ENCODE measurements at places on chromosomes 6 and 20.
A peak's percentile ranks its signal among the peaks of the same experiment; 100 is the strongest.

GRCh38 chr6:26312096-26312463, 52.9 kb upstream of the BTN3A2 start:
- no peak for DNase-seq

GRCh38 chr20:52434041-52434425, 242.5 kb upstream of the ZFP64 start:
- no peak for DNase-seq

DNA sequence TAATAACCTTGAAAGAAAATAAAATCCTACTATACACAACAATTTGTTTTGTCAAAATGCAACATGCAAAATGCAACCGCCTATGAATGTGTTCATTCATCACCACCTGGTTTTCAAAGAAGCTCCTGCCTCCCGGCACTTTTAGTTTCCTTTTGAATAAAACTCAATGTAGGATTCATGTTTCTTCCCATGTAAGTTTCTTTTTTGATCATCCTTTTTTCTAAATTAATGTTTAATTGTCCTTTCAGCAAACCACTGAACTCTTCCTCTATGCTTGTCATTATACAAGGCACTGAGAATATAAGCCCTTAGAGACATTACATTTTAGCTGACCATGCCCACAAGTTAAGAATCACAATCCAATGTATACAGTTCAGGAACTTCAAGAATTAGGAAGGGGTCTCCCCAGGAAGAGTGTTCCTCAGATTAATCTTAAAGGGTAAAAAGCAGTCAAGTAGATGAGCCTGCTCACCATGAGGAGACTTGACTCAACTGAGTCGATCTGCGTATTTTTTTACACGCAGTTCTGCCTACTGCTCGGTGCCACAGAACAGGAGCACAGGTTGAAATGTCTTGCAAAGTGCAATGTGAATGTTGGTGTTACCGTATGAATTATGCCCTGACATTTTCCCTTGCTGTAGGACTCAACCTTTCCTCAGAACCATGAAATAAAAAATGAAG, 7.2 kb upstream of the THEMIS start:
- no peak for DNase-seq

DNA sequence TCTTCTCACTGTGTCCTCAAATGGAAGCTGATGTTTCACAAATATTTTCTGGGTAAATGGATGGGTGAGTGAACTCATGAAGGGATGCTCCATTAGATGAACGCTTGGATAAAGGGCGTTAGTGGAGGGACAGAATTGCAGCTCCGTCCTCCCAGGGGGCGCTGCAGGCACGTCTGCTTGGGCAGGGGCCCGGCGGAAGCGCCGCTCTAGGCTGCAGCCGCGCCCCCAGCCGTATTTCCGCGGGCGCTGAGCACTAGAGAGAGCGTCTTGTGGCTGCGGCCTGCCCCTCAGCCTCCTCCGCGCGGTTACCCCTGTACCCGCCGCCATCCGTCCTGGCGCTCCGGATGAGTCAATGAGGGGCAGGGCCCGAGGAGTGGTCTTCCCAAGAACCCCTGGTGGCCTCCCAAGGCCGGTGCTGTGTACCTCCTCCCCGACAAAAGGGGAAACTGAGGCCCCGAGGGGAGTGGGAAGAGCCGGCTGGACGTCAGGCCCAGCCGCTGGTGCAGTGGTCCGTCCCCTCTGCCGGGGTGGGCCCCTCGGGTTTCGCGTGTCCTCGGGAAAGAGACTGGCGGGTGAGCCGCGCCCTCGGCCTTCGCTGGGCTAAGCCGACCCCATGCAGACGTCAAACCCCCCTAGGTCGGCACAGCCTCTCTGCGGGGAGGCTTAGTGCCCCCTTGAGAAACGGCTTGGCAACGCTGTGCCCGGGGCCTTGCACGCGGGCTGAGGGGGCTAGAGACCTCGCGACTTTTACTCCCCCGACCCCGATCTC, 11.5 kb upstream of the SNHG17 start:
- peak; percentile 85 for DNase-seq

DNA sequence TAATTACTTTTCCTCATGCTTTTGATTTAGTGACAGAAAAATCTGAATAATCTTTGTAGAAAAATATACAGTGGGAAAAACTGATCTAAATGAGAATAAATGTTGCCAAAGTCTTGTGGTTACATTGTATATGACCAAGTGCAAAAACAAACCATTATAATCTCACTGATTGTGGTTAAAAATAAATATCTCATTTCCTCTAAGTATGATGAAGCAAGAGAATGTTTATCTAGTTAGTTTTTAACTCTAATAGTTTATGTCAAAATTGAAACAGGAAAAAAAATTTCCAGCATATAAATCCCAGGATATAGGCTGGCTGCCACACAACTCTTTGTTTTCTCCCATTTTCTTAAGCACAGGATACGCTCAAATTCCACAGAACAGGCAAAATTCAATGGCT, 392.7 kb upstream of the ID4 start:
- no peak for DNase-seq

DNA sequence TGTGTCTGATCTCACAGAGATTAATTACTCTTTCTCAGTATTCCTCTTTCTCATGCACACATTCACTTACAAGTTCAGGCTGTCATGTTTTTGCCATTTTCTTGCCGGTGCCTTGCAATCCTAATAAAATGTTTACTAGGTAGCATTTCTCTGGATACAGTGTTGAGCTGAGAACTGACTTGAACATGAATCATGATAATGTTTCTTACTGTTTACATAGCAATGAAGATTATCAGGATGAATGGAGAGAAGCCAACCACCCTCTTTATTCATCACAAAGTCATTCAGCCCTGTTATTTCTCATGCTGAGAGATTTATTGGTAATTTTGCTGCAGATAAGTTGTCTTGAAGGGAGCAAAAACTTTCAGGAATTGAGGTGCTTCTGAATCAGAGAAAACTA, 185.5 kb upstream of the ECI2 start:
- no peak for DNase-seq

DNA sequence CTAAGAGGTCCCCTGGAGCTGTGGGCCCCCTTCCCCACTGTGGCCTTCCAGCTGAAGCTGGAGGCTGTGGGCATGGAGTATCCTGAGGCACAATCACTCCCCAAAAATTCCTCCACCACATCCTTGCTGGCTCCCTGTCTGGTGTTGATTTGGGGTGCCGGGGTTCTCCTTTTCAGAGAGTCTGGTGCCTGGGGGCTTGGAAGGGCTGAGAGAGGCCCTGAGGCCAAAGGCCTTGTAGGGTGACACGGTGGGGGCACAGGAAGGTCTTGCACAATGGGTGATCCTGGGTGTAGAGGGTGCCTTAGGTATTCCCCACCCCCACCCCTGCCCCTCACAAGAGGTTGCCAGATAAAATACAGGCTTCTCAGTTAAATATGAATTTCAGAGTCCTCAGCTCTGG, 33.2 kb upstream of the VEGFA start:
- DNase-seq = no peak

DNA sequence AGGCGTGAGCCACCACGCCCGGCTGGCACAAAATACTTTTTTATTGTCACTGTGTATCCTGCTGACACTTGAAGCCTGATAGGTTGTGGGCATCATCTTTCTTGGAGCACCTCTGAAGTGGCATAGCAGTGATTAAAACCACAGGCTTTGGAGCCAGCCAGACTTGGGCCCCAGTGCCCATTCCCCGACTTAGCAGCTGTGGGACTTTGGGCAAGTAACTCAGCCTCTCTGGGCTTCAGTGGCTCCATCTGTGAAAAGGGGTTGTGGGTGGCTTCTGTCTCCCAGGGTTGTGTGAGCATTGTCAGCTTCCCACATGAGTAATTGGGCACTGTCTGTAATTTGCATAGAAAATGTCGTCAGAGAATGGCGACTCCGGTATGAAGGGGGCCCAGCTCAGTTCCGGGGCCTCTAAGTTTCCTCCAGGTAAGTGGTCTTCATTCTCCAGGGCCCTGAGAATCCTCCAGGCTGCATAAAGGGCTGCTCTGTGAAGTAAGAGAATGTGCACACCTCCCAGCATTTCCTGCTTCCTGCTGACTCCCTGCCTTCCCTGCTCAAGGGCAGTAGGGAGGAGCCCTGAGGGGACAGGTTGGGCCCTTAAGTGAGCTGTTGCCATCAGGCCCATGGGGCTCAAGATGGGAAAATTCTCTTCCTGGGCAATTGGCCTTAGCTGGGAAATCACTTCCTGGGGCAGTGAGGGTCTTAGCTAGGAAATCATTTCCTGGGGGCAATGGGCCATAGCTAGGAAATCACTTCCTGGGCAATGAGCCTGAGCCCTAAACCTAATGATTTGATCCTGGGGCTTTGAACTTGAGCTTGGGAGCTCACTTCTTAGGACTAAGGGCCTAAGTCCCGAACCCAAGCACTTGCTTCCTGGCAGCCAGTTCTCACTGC, 27.2 kb downstream of the ARHGAP40 start:
- DNase-seq = no peak

DNA sequence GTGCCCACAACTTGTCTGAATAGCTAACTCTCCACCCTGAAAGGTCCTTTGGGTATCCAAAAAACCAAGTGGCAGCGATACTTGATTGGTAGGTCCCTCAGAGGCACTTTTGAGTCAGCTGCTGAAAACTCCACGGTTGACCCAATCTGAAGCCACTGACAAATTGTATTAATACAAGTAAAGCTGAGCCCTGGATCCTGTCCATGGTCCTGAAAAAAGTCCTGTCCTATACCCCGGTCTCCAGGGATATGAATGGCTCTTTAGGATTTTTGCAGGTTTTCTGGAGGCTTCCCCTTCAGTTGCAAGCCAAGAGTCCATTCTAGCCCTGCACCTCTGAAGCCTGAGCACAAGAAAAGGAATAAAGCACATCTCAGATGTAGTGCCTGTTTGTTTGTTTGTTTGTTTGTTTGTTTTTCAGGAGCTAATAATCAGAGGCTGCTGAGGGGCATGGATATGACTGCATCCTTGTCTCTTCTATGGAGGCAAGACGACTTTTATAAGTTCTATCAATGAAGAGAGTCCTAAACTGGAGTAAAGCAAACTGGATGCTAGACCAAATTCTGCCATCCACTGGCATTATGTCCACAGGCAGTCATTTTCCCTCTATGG, 1.7 kb upstream of the SLC12A5 start:
- no peak for DNase-seq

DNA sequence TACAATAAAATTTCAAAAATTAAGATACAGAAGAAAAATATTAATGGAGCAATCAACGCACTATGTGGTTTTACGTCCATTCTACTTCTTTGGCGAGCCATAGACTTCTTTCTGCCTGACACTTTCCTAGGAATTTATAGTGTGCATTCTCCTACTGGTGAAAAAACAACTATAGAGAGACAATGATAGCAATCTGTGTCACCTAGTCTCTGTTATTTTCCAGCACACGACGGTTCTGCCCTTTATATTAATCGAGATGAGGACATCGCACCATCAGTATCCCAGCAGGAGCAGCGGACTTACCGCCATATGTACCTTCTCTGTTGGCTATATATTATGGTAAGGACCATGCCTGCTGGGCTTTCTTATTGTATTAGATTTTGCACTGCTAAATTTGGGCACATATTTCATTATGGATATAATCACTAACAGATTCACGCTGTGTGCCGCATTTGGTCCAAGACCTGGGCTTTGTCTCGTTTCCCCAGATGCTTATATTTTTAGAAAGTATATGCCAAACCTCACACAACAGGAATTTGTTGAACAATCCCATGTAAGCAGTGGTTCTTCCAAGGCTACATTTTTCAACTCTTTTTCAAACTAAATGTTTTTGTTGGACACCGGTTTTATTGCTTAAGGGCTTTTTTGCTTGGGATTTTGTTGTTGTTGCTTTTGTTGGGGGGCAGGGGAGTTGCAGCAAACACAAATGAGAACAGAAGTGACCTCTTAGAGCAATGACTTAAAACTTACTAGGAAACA, 166.4 kb downstream of the ADAT2 start:
- peak; percentile 27 for DNase-seq

DNA sequence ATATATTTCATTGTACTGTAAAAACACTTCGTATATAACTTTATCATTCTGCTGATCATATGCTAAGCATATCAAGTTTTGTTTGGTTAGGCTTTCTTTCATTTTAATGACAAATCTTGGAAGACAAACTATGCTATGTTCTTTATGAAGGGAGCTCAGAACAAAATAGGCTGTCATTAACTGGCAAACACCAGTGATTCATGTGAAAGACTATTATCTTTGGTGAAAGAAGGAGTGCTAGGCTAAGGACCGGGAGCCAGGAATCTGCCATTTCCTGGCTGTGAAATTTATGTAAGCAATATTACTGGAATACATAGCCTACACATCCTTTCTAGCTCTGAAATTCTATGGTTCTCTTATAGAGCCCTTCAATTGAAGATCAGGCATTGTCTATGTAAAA, 136.2 kb upstream of the CCN2 start:
- DNase-seq = peak; percentile 2

DNA sequence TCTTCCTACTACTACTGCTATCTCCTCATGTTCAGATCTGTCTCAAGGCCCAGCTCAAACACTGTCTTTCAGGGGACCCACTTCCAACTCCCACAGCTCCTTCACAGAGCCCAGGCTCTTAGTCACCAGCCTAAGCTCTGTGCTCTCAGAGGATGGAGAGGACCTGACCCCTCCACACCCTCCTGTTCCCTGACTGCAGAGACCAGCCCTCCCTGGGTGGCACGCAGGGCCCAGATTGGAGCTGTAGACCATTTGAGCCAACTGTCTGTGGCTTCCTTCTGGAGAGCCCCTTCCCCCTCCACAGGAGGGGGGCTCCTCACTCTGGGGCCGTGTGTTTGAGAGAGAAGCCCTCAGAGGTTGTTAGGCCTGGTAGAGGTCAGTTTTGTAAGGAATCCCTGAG, 9.8 kb downstream of the SNPH start:
- DNase-seq = no peak

DNA sequence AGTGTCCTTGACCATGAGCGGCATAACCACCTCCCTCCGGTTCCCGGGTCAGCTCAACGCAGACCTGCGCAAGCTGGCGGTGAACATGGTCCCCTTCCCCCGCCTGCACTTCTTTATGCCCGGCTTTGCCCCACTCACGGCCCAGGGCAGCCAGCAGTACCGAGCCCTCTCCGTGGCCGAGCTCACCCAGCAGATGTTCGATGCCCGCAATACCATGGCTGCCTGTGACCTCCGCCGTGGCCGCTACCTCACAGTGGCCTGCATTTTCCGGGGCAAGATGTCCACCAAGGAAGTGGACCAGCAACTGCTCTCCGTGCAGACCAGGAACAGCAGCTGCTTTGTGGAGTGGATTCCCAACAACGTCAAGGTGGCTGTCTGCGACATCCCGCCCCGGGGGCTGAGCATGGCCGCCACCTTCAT, 4.9 kb downstream of the TUBB1 start:
- no peak for DNase-seq

DNA sequence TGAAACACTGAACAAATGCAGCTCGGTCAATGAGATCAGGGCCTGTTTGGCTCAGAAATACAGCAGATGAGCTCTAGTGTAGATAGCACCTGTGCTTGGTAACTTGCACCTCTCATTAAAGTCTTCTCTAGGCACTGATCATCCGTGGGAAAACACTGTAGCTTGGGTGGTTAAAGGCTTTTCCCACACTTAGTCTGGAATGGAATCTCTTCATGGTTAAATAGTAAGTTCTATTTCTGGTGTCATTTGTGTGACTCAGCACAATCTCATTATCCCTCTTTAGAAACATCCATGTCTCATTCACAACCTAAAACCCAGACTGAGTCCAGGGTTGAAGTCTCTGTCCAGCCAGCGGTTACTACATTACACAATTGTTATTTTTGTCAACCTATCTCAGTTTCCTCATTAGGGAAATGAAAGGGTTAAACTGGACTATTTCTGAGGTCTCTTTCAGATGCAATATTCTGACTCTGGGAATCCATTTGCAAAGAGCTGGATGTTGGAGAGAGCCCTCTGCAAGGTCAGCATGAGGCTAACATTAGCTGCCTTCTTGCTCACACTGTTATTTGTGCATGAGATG, 125.0 kb downstream of the ZDHHC14 start:
- DNase-seq = no peak

GRCh38 chr20:63527184-63527583, 6.6 kb downstream of the PPDPF start:
- DNase-seq = no peak
